ENCODE measurements at places on chromosomes 6 and 20. TPM values are rescaled to one million over a fixed set of nuclear protein-coding genes. Genes with fewer than 3 reads are reported as not detected.

Gene TFAP2C
- total RNA-seq: under 0.01 TPM

Gene NHLRC1
- 4.4 TPM for total RNA-seq

Gene TRIM10
- total RNA-seq: 0.23 TPM

Gene SPAG4
- total RNA-seq: 1.6 TPM

Gene SLC29A1
- total RNA-seq: 15.9 TPM

Gene C6orf141
- total RNA-seq: 1.6 TPM

Gene PRIM2
- 18.0 TPM for total RNA-seq

Gene POU5F1
- not detected for total RNA-seq

Gene SLC17A3
- not detected for total RNA-seq

Gene IL17F
- not detected for total RNA-seq

Gene CASS4
- total RNA-seq: 0.69 TPM

Gene UBE2C
- 7.6 TPM for total RNA-seq

Gene OR10C1
- total RNA-seq: not detected

Gene BACH2
- 20.3 TPM for total RNA-seq

Gene TMEM14B
- 57.9 TPM for total RNA-seq

Gene RNF182
- total RNA-seq: 33.0 TPM

Gene SFT2D1
- 21.9 TPM for total RNA-seq

Gene SMPD2
- 5.8 TPM for total RNA-seq

Gene RAET1L
- 0.23 TPM for total RNA-seq

Gene TP53RK
- 32.8 TPM for total RNA-seq

Gene DUSP15
- total RNA-seq: 12.5 TPM

Gene UNC5CL
- total RNA-seq: 0.23 TPM

Gene ARHGAP40
- not detected for total RNA-seq

Gene SLC22A3
- 3.9 TPM for total RNA-seq

Gene SYCP2L
- 6.9 TPM for total RNA-seq

Gene NKX2-2
- 3.5 TPM for total RNA-seq

Gene CUL9
- 34.1 TPM for total RNA-seq

Gene C6orf132
- 0.23 TPM for total RNA-seq

Gene POLR1H
- 14.1 TPM for total RNA-seq

Gene RIOK1
- 29.8 TPM for total RNA-seq

Gene HLA-DPB1
- 8.3 TPM for total RNA-seq

Gene HSPA1L
- 8.1 TPM for total RNA-seq

Gene SLC35F1
- total RNA-seq: 121 TPM

Gene PPP1R14C
- total RNA-seq: 35.5 TPM

Gene HNF4A
- not detected for total RNA-seq

Gene ANKRD66
- 3.5 TPM for total RNA-seq

Gene ELOVL5
- 70.4 TPM for total RNA-seq

Gene ENPP1
- total RNA-seq: 3.0 TPM

Gene PNLDC1
- 0.23 TPM for total RNA-seq

Gene ZNF391
- total RNA-seq: 6.2 TPM

Gene MDFI
- 21.7 TPM for total RNA-seq

Gene NEDD9
- total RNA-seq: 16.4 TPM

Gene CD24
- 640 TPM for total RNA-seq

Gene GRM1
- 26.8 TPM for total RNA-seq

Gene SPDEF
- total RNA-seq: not detected

Gene SIM1
- 9.7 TPM for total RNA-seq

Gene HLA-B
- total RNA-seq: 56.7 TPM

Gene E2F1
- total RNA-seq: 3.7 TPM

Gene CLPSL1
- not detected for total RNA-seq

Gene TSPO2
- total RNA-seq: not detected

Gene RBM12
- 81.4 TPM for total RNA-seq

Gene SLC16A10
- total RNA-seq: 20.1 TPM

Gene PRRT1
- 0.69 TPM for total RNA-seq

Gene KCNQ2
- 188 TPM for total RNA-seq

All from diencephalon (tissue), 1 donor.